ENCODE measurements at places on chromosomes 5 and 9.
A peak's percentile ranks its signal among the peaks of the same experiment; 100 is the strongest.

- peak; percentile 8 for DNase-seq
Measured at GRCh38 chr9:5178126-5178805, 7.2 kb downstream of the INSL6 start.

DNA sequence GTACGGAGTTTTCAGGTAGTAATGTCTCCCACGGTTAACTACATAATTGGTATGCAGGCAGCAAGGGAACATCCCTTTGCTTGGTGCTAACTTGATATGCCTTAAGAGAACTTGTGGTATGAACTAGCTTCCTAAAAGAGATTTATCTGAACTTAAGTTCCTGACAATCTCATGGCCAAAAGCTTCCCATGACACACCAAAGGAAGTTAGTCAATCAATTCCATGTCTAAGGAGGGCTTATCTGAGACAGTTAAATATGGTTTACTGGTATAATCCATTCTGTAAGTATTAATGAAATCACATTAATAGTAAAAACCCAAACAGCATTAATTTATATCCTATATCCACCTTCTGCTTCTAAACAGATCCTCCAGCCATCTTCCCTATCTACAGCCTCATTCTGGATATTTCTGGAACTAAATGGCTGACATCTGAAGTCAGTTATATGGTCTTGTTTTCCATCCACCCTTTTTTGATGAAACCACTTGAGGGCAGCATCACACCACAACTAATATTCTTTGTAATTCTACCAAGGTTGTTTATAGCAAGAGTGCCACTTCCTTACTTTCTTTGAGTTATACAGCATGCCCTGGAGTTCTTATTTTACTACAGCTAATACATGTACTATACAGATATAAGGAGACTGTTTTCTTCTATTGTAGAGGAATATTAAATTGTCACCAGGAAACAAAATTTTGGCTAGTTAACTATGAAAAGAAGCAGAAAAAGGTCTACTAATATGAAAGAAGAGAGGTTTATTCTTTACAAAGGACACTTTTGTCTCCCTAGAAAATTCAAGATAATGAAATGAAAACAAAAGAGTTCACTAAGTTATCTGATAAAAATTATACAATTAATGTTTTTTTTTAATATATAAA lies 34.7 kb downstream of the SHOC1 start:
- peak; percentile 69 for DNase-seq

DNA sequence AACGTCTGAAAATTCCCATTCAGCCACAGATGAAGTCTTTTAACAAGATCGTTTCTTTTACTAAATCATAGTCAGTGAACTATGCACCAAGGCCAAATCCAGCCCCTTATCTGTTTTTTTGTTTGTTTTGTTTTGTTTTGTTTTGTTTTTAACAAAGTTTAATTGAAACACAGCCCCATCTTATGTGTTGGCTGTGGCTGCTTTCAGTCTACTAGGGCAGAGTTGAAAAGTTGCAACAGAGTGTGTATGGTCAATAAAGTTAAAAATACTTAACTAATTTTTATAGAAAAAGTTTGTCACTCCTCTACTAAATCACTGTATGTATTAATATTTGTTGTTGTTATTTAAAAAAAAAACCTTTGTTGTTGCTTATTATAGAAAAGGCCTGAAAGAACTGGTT lies 137.1 kb downstream of the CAAP1 start:
- DNase-seq, result no peak

DNA sequence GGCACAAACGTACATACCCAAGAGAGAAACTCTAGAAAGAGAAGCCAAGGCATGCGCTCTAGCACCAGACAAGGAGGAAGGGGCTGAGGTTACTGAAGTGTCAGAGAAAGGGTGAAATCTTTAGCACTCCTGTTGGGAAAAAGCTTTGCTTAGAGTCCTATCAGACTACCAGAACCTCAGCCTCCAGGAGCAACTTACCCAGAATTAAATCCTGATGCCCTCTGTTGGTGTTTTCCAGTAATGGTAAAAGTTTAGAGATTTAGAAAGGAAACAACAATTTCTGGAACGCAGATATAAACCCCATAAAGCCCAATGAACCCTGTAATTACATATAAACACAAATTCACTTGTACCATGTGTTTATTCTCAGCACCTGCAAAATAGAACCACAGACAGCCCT lies 33.2 kb upstream of the ASTN2 start:
- DNase-seq, result no peak

GRCh38 chr5:132009706-132010405 lies 1.6 kb downstream of the ACSL6 start:
- DNase-seq, result no peak

DNA sequence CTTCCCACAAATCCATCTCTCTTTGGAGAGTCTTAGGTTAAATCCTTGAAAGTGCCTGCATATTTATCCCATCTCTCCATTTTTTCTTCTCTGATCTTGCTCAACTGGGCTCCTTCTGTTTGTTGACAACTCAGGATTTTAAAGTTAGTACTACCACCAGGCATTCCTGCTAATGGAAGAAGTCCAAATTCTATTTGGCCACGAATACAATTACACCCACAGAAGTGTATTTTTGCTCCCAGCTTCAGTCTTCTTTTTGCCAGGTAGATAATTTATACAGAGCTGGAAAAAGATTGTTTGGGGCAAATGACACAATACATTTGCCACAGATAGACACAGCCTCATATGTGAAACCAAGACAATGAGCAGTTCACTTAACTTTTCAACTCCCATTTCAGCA lies 74.8 kb downstream of the CETN3 start:
- no peak for DNase-seq

- no peak for DNase-seq
Measured at GRCh38 chr5:137113939-137114338, 385.2 kb downstream of the SPOCK1 start.

DNA sequence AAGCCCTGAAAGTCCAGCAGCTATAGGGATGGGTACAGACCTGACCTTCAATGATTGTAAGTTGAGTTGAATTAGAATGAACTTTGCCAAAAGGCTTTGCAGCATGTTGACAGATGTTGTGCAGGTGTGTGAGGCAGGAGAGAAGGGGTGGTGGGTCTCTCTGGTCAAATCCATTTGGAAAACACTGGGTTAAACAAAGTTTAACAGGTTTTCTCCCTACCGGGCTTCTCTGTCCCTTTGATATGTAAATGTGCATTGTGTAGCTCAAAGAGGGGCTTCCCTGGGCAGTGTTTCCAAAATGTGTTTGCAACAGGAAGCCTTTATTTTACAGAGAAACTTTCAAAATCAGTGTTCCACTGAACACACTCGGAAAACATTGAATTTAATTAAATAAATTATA lies 72.1 kb upstream of the BRINP1 start:
- no peak for DNase-seq

DNA sequence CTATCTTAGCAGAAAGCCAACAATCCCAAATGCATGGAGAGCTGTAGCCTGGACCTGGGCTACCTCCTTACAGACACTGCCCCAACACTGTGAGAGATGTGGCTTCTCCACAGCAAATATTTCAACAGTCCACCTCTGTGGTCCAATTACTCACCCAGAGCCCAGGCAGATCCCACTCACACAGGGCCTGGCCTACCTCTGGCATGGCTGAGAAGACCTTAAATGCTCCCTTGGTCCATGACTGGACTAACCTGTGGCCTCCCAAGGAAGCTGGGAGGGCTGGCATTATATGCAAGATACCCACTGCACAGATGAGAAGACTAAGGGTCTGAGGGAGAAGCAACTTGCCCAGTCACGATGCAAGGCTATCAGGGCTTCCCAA lies 22.8 kb upstream of the SLC25A51 start:
- no peak for DNase-seq

DNA sequence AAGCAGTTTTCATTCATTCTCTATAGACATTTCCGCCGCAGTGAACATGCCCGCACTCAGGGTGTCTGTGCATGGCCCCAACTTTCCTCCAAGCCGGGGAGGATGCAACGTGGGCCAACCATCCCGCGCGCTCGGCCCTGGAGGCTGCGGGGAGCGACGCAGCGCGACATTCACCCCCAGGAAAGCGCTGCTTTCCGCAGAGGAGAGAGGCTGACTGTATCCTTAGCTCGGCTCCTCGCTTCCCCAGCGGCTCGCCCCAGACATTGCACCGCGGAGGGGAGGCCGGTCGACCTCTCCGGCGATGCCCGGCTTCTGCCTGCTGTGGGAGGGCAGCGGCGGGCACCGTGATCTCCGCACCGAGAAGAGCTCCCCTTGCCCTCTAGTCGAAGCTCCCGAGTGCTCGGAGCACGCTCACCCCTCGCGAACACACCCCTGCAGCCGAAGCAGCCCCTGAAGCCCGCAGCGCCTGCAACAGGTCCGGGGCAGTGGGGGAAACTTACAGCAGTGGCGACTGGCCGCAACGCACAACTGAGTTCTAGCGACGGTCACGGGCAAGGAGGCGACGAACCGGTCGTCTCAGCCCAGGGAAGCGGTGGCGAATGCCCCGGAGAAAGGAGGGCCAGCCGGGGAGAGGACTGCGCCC lies 600 bp downstream of the ENC1 start:
- DNase-seq, result peak; percentile 50

DNA sequence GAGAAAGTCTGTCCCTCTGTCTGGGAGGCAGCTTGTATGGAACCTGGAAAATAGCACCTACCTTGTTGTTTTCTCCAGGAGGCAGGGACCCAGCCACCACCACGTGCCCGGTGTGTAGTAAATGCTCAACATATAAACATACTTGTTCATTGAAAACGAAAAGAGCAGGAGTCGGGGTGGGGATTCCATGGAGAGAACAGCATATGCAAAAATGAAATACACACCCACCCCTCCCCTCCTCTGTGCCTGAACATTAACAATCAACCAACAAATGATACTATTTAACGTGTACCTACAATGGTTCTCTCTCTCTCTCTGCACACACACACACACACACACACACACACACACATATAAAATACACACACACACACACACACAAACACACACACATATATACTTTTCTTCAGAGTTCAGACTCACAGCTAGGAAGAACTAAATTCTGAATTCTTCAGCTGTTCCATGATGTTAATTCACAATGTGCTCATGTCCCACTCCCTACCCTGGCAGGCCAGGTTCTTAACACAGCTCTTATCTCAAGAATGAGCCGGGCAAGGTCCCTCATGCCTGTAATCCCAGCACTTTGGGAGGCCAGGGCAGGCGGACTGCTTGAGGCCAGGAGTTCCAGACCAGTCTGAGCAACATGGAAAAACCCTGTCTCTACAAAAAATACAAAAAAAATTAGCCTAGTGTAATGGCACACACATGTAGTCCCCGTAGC lies 16.3 kb upstream of the DENND1A start:
- DNase-seq, result no peak

- DNase-seq, result no peak
Measured at GRCh38 chr9:68817079-68817875, 112.2 kb downstream of the PIP5K1B start.

DNA sequence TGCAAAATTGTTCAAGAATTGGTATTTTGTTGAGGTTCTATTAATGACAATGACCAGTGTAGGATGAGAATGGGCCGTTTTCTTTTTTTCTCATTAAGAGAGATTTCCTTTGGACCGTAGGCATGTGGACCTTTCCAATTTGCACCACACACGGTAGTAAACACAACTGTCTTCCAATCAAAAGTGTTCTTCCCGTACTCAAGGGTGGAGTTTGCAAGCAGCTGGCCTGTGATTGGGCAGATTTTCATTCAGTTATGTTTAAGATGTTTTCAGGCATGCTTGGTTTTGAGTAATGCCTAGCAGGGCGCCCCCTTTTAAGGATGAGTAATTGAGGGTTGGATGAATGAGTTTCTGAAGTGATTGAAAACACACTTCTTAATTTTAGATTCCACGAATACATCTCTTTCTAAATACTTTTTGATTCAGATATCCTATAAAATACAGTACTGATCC lies 2.5 kb downstream of the KDM3B start:
- peak; percentile 85 for DNase-seq

DNA sequence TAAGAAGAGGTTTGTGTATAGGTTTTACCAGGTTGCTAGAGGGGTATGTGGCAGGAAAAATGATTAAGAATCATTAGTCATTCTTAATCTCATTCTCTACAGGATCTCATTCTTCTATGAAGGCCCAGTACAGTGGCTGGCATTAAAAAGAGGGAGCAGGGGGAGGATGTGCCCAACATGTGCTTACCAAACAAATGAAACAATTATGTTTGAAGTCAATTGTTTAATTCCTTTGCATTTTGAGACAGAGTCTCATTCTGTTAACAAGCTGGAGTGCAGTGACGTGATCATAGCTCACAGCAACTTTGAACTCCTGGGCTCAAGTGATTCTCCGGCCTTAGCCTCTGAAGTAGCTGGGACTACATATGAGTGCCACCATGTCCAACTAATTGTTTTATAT lies 23.0 kb downstream of the FNIP1 start:
- DNase-seq, result no peak

GRCh38 chr9:20243841-20244240 lies 378.5 kb downstream of the MLLT3 start:
- DNase-seq, result no peak

DNA sequence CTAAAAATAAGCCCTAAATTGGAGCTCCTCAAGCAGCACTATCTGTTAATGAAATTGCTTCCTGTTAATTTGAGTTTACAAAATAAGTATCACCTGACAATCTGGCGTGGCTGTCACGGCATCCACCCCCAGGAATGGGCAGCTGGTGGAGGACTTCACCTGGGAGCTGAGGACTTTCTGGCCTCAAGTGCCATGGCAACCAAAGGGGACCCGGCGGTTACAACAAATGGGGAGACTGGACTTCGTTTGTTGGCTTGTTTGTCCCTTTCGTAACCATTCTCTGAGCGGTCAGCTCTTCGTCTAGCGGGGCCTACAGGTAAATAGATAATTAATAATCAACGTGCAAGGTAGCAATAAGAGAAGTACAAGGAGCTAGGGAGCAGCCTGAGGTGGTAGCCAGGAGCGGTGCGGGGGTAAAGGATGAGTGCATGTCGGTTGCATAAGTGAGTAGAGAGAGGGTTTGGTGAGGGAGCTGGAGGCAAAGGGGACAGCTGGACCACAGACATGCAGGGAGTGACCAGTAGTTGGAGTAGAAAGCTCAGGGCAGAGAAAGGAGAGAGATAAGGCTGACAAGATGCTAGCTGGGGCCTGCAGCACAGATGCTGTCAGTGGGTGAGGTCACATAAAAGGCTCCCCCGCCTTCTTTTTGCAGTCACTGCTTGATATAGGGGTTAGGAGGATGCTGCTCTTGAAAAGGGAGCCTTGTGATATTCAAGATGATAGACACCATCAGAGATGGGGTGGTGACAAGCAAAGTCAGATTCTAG lies 62.5 kb downstream of the HSPA4 start:
- no peak for DNase-seq

DNA sequence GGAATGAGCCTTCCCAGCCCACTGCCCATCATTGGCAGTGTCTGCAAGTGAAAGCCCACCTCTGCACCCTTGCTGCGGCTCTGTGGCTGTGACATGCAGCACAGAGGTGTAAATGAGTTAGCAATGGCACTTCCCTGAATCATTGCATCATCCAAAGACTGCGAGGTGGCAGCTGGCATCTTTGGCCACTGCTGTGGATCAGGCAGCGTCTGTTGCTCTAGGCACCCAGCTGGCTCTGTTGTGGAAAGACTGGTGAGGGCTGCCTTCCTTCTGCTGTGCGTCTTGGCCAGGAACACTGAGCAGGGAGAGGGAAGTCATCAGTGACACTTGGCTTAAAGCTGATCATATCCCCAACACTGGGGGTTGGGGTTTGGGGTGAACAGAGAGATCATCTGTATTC lies 64.5 kb downstream of the MFAP3 start:
- no peak for DNase-seq
